ENCODE measurements at places on chromosomes 2 and 18. TPM values are rescaled to one million over a fixed set of nuclear protein-coding genes. Genes with fewer than 3 reads are reported as not detected.

SCG2 gene
- total RNA-seq = 50.7 TPM

FAM228B gene
- total RNA-seq = 80.1 TPM

ABCG8 gene
- 0.31 TPM for total RNA-seq

GCKR gene
- 1.3 TPM for total RNA-seq

NT5DC4 gene
- total RNA-seq = not detected

ACTR1B gene
- total RNA-seq = 40.7 TPM

GLI2 gene
- total RNA-seq = 6.3 TPM

VWA3B gene
- 1.3 TPM for total RNA-seq

CD207 gene
- not detected for total RNA-seq

VSNL1 gene
- 19.7 TPM for total RNA-seq

LRP1B gene
- 117 TPM for total RNA-seq

SLC4A3 gene
- total RNA-seq = 34.4 TPM

ZNF396 gene
- 4.4 TPM for total RNA-seq

All from parietal lobe (tissue), 2 donors.